ENCODE measurements at places on chromosomes 1 and 21. TPM values are rescaled to one million over a fixed set of nuclear protein-coding genes. Genes with fewer than 3 reads are reported as not detected.

Gene CELSR2
- 59.6 TPM for polyA plus RNA-seq

Gene RAB25
- 2.1 TPM for polyA plus RNA-seq

Gene CSMD2
- polyA plus RNA-seq, result 1.2 TPM

Gene LRRC39
- polyA plus RNA-seq, result 15.6 TPM

- no peak for DNase-seq
These were observed 7.8 kb upstream of the LAD1 start for GRCh38 chr1:201406831-201407406.

- DNase-seq, result peak; percentile 69
These were observed 624 bp downstream of the ARHGAP29 start for GRCh38 chr1:94236630-94237290.

All from testis (tissue), 5 donors.